Prostate gland (tissue), 2 donors: ENCODE measurements at places on chromosomes 7 and 10. TPM values are rescaled to one million over a fixed set of nuclear protein-coding genes. Genes with fewer than 3 reads are reported as not detected.

The SFTPA1 gene
- total RNA-seq: not detected

DNA sequence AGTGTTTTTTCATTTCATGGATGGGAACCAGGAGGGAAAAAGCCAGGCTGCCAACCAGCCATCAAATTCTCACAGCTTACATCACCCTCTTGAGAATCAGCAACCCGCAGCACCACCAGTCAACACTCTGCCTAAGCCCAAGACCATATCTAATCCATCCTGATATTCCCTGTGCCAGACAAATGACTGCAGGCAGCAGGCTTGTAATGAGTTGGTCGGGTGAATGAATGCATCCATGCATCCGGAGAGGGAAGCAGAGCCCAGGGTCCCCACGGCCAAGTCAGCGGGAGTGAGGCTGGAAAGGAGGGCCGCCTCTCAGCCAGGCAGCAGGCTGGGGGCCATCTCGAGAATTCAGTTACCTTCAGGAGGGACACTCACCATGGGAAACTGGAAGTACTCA is 46.9 kb downstream of the SLIT1 start:
- DNase-seq: no peak

The GNAI1 gene
- 40.4 TPM for total RNA-seq

GRCh38 chr10:106795619-106796018 is 368.9 kb downstream of the SORCS1 start:
- no peak for DNase-seq
